Right hindlimb (tissue), 1 donor: ENCODE measurements at places on chromosomes 16 and 17.

- no peak for DNase-seq
These were observed 38.3 kb upstream of the HSBP1 start for GRCh38 chr16:83769397-83770008.

- no peak for DNase-seq
These were observed 9.5 kb downstream of the PROCA1 start for GRCh38 chr17:28702026-28702751.

GRCh38 chr16:46573008-46573833 is 48.0 kb downstream of the SHCBP1 start:
- DNase-seq = no peak

DNA sequence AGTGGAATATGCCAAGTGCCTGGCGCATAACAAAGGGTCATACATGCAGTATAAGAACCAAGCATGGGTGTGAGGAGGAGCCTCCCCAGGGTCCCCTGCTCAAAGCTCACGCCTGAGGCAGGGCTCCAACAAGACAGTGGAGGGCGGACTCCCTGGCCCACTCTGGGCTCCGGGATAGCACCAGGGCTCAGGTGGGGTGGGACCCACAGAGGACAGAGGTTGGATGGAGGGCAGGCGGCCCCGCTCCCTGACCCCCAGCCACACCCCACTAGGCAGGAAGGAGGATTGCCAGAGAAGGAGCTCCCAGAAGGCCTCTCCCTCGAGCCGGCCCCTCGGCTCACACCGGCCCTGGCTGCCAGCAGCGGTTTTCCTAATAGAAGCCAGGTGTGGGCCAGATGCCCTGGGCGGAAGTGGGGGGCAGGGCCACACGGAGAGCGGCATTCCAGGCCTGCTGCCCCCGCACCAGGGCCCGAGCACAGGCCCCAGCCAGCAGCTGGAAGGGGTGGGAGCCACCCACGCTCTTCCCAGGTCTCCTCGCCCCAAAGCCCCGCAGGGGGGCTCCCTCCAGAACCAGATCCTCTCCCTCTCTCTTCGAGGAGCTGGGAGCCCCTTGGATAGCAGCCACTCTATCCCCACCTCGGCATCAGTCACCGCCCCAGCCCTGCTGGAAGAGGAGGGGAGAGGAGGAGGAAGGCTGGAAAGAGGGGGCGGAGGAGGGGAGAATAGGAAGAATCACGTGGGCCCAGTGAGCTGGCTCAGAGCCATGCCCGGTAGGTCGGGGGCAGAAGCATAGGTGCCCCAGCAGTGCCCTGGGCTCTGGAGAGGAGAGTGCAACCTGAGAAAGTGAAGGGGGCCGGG is 21.0 kb downstream of the VASN start:
- DNase-seq = peak; percentile 88

- DNase-seq = peak; percentile 75
These were observed 40.5 kb upstream of the ATP2A3 start for GRCh38 chr17:4004517-4005295.

- no peak for DNase-seq
These were observed 17.8 kb downstream of the PLLP start for GRCh38 chr16:57266531-57267260.

DNA sequence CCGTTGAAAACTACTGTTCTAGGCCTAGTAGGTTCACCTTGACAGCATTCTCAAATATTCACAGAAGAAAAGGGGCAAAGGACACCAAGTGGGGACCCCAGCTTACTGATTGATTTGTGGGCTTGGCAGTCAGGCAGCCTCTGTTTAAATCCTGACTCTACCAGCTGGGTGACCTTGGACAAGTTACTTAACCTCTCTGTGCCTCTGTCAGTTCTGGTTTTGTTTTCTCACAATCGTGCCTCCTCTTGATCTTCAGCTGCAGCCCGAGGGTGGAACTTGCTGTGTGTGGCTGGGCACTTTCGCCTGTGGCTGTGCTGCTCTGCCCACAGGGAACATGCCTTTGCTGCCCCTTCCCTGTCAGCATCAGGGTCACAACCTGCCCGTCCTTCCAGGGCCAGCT is 17.8 kb downstream of the RAP1GAP2 start:
- DNase-seq = no peak

GRCh38 chr17:51015145-51015558 is 105.5 kb downstream of the SPAG9 start:
- peak; percentile 47 for DNase-seq

GRCh38 chr16:50448522-50448921 is 79.7 kb upstream of the BRD7 start:
- no peak for DNase-seq

- DNase-seq = no peak
These were observed 55.6 kb upstream of the ALOX12 start for GRCh38 chr17:6940186-6940649.

GRCh38 chr17:40467281-40467867 is 24.1 kb downstream of the IGFBP4 start:
- DNase-seq = no peak

DNA sequence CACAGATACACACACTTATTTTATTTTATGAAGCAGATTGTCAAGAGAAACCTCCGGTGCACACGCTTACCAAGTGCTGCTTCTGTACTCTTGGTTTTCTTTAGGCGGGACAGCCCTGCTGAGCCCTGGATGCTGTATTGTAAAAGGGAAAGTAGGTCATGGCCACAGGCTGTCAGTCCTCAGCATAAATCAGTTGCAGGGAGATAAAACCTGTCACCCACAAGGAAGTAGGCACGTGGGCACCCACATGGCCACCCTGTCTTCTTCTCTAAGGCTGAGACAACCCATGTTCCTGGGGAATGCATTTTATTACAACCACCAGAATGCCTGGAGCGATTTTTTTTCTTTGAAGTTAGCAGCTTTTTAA is 59.3 kb downstream of the ASIC2 start:
- no peak for DNase-seq

- DNase-seq = peak; percentile 78
These were observed 3.4 kb upstream of the ZNF385C start for GRCh38 chr17:42101513-42102292.

- no peak for DNase-seq
These were observed 64.6 kb upstream of the CLEC18B start for GRCh38 chr16:74485916-74486315.

GRCh38 chr17:40190197-40191021 is 13.1 kb downstream of the RAPGEFL1 start:
- peak; percentile 21 for DNase-seq

DNA sequence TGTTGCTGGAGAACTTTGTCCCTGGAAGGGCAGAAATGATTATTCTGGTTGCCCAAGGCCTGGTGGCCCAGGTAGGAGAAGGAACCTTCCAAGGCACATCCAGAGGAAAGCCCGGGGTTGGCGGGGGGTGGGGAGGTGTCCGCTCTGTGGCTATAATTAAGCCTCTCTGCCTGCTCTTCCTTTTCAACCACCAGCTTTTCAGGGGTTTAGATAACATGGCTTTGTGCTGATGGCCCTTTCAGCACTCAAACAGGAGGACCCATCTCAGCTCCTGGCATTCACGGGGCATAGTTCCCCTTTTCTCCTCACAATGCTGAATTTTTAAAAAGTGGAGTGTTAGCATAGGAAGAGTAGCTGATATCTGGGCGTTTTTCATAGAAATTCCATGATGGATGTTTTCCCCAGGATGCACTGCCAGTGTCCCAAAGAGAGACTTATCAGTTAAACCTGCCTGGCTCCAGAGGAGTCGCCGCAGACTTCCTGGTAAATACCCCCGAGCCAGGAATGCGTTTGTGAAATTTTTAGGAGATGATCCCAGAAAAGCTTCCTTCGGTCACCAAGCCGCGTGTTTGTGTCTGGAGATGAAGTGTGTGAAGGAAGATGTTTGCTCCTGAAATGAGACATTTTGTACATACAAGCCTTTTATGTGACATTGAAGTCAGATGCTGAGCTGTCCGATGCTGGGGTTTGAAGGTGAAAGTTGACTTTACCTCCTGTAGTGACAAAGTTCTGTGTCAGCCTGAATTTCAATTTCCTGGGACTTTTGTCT is 188.5 kb downstream of the MSI2 start:
- no peak for DNase-seq

DNA sequence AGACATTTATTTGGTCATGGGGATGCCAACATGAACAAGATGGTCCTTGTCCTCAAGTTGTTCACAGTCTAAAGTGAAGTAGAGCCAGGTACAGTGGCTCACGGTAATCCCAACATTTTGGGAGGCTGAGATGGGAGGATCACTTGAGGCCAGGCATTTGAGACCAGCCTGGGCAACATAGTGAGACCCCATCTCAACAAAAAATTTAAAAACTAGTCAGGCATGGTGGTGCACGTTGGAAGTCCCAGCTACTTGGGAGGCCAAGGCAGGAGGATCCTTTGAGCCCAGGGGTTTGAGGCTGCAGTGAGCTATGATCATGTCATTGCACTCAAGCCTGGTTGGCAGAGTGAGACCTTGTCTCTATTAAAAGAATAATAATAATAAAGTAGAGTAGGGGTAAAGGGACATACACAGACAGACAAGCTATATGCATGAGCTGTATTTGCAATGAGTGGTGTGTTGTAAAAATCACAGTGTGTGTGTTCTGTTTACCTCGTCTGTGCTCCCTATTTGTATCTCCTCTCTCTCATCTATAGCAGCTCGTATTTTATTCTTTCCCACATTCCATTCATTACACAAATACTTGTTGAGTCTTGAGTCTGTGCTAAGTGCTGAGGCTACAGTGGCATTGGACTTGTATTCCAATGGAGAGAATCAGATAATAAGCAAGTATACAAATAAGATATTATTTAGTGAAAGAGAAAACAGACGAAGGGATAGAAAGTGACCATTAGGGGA is 73.9 kb upstream of the DHX40 start:
- DNase-seq = no peak

DNA sequence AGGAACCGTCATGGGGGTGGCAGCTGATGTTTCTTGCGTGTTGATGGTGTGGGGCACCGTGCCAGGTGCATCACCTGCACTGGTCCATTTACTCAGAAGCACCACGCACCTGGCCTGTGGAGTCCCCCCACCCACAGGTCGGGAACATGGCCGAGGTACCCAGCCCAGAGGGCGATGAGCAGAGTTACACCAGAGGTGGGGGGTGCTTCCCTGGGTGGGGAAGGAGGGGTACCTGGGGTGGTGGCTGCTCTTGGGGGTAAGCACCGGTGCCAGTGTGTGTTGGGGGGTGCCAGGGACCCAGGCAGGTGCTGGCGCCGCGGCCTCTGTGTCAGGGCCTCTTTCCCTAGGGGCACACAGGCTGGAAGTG is 5.0 kb upstream of the ZNF750 start:
- no peak for DNase-seq

GRCh38 chr17:29620271-29620670 is 2.4 kb downstream of the CORO6 start:
- DNase-seq = no peak

DNA sequence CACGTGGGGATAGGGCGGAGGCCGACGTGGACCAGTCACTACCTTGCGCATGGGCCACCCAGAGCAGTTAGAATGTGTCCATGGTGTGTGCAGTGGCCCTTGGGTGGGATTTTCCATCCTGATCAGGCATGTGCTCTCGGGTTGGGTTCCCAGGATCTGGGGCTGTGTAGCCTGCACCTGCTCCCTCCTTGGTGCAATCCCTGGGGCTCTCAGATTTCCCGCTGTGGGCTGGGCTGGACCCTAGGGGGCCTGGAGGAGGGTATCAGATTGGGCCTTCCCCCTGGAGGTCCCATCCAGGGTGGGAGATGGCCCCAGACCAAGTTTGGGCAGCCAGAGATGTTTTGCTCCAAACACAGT is 1.3 kb downstream of the SMTNL2 start:
- no peak for DNase-seq

DNA sequence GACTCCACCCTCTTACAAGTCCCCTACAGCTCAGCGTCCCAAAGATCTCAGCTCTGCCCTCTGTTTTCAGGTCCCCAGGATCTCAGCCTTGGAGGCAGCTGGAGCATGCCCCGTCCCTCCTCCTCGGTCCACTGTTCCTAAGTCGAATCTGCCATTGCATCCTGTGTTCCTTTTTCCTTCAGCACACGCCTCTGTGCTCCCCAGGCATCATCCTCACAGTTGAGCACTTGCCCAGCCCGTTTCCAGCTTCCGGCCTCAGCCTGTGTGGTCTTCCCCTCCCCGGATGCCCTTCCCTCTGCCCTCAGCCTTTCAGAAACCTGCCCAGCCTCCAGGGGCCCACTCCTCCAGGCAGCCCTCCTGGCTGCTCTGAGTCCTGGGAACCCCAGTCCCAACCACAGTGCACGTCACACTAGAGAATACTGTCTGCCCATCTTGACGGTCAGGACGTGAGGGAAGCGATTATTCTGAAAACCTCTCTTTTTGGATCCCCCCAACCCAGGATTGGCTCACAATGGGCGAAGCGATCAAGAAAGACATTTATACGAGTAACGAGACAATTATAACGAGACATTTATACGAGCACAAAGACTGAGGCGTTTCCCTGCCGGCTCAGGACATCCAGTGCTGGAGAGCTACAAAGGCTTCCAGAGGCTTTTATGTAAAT is 41.4 kb downstream of the RPH3AL start:
- no peak for DNase-seq

DNA sequence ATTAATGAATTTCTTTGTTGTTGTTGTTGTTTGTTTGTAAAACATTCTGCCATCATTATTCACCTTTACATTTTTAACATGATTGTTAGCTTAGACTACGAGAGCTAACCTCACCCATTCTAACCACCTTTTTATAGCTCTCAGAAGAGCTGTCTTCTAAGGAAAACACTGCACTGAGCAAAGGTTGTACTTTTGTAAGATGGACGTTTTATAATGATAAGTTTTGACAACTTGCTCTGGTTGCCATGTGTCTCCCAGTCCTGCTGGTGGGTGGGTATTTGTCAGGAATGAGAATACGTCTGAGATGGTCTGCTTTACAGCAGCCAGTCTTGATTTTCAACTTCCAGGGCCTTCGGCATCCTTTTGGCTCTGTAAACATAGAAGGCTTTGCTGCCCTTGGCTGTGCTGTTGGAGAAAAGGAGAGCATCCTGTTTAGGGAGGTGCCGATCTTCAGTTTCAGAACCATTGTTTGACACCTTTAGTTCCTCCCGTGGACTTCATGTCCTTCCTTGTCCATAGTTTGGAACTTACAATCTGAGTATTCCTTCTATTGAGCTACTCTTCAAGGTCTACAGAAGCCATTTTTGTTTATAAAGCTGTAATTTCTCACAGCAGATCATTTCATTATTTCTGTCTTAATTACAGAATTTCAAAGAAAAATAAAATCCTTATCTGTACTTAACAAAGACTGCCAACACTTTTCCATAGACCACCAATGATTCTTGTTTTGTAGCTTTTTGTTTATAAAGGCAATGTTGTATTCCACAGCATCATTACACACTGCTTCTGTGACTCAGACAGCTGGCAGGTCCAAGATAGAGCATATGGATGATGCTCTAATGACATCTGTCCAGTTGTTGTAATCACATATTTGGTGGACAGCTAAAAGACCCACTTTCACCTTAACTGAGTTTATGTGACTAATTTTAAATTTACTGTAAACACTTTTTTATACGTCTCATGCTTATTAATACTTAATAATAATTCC is 270.1 kb upstream of the TBX2 start:
- DNase-seq = no peak

GRCh38 chr17:44118427-44119050 is 4.9 kb downstream of the HDAC5 start:
- DNase-seq = no peak

- peak; percentile 27 for DNase-seq
These were observed 12.5 kb downstream of the ARHGAP23 start for GRCh38 chr17:38440614-38441397.
